ENCODE measurements at places on chromosomes 4 and X. TPM values are rescaled to one million over a fixed set of nuclear protein-coding genes. Genes with fewer than 3 reads are reported as not detected.

DNA sequence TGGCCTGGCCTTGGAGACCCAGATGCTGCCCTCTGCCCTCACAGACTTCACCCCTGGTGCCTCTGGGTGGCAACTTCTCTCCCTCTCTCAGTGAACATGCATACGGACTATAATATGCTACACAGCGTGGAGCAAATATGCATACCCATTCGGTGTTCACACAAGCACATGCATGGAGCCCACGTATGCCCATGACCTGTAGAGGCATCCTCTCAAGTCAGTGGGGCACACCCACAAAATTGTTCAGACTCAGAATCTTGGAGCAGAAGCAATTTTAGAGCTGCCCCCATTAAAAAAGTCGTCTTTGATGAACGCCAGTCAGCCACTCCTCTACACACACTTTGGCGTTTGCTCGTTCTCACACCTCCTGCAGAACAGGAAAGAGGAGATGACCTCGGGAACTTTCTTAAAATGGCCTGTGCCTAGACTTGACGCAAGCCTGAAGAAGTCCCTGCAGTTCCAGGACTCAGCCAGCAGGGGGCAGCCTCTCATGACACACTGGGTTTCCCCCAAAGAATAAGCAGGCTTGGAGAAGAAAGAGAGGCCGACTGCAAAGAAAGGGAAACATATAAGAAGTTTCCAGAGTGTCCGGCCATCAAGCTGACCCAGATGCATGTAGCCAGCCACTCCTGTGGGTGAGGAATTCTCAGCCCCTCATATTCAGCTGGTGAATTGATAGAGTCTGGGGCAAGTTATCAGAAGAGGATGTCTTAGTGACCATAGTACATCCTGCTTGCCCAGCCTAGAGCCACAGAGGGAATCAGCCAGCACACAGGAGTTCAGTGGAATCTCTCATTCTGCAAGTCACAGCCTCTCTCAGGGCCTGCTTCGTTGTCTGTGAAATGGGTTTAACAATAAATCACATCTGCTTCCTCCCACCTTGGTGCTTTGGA is 17.3 kb downstream of the APLN start:
- DNase-seq = peak; percentile 13

The MID2 gene
- total RNA-seq = 5.7 TPM

The XPNPEP2 gene
- total RNA-seq = not detected

GRCh38 chr4:100880011-100880410 is 362.2 kb upstream of the EMCN start:
- DNase-seq = no peak

DNA sequence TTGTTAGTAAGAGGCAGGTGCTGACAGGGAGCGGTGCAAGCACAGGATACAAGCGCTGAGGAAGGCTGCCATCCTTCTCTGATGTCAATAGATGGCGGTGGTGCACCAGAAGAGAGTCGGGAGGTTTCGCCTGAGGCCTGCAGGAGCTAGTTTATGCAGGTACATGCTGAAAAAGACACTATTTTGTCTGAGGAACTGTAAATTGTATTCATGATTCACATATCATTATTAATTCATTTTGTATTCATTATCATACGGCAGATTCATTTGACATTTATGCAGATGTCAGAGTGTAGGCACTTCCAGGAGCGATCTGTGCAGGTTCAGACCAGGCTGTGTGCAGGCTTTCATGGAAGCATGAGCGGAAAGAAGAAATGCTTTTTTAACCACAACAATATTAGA is 824.0 kb downstream of the STIM2 start:
- DNase-seq = peak; percentile 51

All from A172 (cell line).